ENCODE measurements at places on chromosomes 5 and 9. TPM values are rescaled to one million over a fixed set of nuclear protein-coding genes. Genes with fewer than 3 reads are reported as not detected.

DNA sequence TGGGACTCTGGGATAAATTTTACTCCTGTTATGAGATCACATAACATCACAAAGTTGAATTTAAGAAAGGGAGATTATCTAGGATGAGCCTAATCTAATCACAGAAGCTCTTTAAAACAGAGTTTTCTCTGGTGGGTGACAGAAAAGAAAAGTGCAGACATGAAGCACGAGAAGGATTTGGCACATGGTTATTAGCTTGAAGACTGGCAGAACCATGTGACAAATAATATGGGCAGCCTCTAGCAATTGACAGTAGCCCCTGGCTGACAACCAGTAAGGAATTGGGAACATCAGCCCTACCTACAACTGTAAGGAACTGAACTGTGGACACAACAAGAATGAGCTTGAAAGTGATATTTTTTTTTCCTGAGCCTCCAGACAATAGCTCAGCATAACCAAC lies 243.1 kb downstream of the HTR1A start:
- DNase-seq: no peak

DNA sequence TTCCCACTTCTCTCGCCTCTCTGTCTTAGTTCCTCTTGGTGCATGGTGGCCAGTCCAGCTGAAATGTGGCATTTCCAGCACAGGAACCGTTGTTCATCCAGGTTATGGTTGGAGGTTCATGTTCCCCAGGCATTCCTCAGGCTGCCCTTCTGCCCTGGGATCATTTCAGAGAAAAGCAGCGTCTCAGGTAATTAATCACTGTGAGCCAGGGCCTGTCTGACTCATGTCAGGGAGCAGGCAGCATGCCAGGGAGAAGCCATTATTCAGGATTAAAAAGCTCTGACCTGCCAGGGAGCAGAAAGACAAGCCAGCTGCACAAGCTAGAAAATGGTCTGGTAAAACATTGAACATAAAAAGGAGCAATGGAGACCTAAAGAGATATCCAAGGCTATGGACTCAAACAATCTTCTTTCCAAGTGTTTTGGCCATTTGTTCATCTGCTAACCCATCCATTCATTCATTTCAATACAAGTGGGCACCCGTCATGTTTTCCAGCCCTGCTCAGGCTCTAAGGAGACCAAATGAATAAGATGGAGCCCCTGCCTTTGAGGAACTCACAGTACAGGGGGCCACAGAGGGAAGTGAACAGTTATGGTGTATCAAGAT lies 241.4 kb downstream of the DRD1 start:
- no peak for DNase-seq

DNA sequence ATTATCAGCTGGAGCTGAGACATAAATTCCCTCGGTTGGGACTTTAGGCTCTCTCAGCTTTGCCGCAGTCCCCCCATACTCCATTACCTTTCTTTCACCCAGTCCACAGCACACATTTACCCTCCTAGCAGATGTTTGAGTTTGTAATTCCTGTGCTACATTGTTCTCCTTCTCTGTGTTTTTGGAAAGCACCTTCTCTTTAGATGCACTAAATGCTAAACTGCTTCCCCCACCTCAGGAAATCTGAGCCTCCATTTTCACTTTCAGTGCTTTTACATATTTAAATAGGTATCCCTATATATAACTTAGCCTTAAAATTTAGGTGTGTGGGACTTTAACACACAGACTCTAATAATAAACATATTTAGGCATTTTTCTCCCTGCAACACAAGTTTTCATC lies 356.9 kb downstream of the NFIB start:
- DNase-seq: no peak

GRCh38 chr5:82405161-82405560 lies 127.0 kb upstream of the RPS23 start:
- DNase-seq: no peak

DNA sequence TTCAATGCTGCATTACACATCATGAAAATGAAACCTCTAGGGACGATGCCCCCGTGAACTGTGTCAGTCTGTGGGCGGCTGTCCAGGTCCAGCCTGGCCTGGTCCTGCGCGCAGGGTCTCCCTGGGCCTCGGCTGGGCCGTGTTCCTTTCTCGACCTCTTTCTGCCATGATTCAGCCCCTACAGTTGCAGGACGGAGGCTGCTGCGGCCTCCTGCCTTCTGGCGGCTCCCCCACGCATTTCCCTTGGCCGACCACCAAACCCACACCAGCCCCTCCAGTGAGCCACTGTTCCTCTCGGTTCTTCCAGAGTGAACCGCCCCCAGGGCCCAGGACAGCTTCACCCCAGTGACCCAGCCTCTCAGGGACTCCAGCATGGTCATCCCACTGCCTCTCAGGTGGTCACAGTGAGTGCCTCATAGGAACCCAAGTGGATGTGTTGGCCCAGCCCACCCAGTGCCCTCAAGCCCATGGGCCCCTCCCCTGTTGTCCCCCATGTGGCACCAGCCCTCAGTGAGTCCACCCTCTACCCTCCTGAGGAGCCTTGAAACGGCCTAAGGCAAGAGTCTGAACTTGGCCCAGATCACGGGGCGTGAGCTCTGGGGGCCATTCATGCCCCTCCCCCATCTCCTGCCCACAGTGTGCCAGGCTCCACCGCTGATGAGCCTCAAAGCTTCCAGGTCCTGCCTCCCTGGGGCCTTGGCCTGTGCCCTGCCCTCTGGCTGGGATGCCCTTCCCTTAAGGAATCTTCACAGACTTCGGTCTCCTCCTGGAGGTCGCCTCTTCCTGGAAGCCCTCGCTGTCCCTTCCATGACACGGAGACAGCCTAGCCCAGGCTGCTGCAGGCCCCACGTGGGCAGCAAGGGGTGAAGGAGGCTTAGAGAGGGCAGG lies 10.0 kb upstream of the CLIC3 start:
- no peak for DNase-seq

- no peak for DNase-seq
Measured at GRCh38 chr9:79428422-79428821, 143.3 kb upstream of the TLE4 start.

DNA sequence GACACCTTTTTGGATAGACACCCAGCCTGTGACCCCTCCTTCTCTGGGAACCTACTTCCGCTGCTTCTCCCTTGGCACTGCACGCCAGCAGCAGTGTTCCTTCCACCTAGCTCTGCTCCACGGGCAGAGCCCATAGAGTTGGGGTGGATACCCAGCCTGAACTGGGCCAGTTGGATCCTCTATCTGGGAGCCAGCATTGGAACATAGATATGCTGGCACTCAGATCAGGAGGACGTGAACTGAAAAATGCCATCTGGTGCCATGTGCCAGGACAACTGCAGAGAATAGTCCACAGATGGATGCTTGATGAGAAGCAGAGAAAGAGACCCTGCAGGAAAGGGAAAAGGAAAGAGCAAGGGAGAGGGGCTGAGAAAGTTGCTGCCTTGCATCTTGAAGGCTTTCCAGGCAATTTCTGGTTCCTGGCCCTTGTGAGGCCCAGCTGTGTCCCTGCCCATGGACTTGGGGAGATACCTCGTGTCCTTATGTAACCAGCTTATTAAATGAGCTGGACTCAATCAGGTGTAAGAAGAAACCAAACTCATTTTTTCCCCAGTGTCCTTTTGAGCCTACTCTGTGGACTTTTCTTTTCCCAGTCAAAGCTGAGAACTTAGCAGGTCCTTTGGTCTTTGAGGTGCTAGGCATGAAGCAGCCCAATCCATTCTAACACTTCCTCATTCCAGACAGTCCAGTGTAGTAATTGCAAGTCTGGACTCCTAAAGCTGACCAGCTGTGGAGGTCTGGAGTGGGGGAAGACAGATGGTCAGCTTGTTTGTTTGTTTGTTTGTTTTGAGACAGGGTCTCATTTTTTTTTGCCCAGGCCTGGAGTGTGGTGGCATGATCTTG lies 39.1 kb downstream of the ANGPTL2 start:
- DNase-seq: no peak

DNA sequence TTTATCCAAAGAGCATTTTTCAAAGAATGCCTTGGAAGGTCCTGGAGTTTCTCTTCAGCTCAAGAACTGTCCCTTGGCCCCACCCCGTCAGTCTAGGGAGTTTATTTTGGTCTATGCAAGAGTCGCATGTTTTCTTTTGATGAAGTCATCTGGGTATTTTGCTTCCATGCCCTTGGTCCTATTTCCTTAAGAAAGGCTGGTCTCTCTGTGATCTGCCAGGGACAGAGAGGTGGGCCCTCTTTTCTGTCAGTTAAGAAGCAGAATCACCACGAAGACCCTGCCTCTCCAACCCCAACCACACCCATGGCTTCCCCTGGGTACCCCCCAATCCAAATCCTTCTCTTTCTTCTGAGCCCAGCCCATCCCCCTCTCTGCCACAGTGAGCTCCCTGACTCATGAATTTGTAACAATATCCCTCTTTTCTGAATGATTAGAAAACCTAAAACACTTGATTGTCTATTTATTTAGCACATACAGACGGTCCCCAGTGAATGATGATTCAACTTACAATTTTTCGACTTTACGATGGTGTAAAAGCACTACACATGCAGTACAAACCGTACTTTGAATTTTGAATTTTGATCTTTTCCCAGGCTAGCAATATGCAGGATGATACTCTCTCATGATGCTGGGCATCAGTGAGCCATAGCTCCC lies 163.5 kb upstream of the ADRA1B start:
- no peak for DNase-seq

DNA sequence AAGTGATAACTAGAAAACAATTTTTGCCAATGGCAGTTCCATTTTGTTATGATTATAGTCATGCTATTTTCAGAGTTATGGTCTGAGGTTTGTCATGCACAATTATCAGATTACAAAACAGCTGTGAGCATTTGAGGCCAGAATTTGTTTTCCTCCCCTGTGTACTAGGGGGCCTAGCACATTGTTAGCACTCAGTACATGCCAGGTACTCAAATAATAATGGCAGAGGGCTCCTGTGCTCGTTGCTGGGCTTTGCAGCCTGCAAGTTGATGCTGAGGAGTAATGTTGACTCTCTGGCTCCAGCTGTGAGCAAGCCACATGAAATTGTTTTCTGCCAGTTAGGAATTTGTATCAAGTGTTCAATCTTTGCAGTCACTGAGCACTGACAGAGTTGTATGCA lies 6.9 kb downstream of the DNAI1 start:
- DNase-seq: no peak

DNA sequence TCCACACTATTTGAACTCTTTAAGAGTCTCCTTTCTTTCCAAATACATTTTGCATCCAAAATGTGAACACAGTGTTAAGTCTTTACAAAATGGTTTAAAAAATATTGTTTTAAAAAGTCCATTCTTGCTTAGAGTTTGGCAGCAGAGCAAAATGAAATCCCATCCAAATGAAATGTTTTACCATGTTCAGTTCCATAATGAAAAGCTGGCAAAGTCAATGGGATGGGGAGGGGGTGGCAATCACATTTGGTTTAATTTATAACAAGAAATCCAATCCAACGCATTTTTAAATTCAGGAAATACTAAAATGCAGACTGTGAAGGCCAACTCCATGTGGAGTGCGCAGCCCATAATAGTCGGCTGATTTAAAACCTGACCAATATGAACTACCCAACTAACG lies 39.4 kb downstream of the MRPL36 start:
- no peak for DNase-seq

DNA sequence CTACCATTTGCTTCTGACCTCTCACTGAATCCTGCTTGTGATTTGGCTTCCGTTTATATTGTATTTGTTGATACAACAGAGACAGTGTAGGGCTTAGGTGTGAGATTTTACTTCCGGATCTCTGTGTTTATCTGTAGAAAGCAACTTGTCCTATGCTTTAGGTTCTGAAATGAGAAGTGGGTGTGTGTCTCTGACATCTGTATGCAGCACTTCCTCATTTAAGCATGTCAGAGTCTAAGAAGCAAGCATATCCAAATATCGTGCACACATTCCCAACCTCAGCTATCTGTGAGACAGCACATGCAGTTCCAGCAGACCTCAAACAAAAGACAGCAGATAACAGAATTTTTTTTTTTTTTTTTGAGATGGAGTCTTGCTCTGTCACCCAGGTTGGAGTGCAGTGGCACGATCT lies 16.3 kb downstream of the KLF9 start:
- no peak for DNase-seq

DNA sequence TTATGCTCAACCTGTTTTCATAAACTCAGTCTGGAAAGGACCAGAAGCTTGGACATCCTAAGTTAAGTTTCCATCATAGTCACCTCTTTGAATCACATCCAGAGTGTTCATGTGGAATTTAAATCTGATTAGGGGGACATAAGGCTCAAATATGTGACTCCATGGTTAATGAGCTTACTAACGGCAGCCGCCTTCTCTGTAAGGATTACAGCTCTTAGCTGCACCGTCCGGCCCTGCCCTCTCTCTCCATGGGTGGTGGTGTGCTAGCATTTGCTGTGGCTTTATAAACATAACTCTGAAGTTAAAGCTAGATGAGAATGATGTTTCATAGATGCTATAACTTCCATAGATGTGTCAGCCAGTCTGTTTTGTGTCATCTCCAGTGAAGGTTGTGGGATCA lies 156.5 kb downstream of the TRIO start:
- DNase-seq: no peak

- no peak for DNase-seq
Measured at GRCh38 chr5:21918451-21918850, 934.7 kb downstream of the CDH12 start.

- no peak for DNase-seq
Measured at GRCh38 chr5:51961154-51961562, 577.9 kb downstream of the ISL1 start.

DNA sequence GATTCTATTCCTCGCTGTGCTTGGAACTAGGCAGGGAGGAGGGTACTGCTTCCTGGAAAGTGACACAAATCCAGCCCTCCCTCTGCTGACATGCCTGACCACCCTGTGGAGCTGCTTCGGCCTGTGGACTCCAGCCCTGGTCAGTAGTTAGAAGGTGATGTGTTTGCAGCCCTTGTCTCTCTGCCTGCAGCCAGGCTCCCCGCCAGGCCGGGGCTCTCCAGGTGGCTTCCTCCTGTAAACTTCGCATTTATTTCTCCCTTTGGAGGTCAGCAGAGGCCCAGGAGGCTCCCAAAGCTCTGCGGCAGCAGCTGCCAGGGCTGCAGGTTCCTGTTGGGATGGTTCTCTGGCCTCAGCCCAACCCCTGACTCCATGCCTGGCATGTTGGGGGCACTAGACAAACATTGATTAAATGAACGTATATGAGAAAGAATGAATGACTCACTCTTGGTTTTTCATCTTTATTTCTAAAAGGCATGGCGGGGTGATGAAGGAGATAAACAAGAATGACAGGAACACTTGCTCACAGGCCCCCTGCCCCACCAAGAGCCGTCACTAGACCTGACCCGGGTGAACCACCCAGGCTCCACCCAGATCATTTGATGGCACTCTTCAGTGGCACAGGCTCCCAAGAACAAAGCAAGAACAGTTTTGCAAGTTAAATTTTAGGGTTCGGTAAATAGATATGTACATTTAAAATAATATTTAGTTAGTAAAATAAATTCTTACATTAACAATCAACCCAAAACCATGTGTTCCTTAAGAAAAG lies 8.4 kb upstream of the IRX2 start:
- no peak for DNase-seq

Gene FGFR4
- total RNA-seq: 7.2 TPM

Gene PDCD1LG2
- total RNA-seq: 0.95 TPM

Gene PCDHA10
- total RNA-seq: 1.1 TPM

Gene CARD6
- 6.0 TPM for total RNA-seq

Gene PKD2L2
- 0.21 TPM for total RNA-seq

Gene SMIM27
- total RNA-seq: 1.3 TPM

Gene COL27A1
- total RNA-seq: 21.5 TPM

Gene DEPDC1B
- total RNA-seq: 8.4 TPM

Gene CAMSAP1
- total RNA-seq: 27.9 TPM

Gene SHOC1
- total RNA-seq: not detected

Measured in urinary bladder (tissue), 4 donors.